Left renal cortex interstitium (tissue), 4 donors: ENCODE measurements at places on chromosomes 16 and 17.
A peak's percentile ranks its signal among the peaks of the same experiment; 100 is the strongest.

GRCh38 chr17:40074175-40074512 is 11.4 kb downstream of the THRA start:
- no peak for DNase-seq

GRCh38 chr16:11151885-11152629 is 103.9 kb downstream of the SOCS1 start:
- DNase-seq, result no peak

- no peak for DNase-seq
Observed at GRCh38 chr16:64858076-64858475, 263.8 kb downstream of the CDH11 start.

DNA sequence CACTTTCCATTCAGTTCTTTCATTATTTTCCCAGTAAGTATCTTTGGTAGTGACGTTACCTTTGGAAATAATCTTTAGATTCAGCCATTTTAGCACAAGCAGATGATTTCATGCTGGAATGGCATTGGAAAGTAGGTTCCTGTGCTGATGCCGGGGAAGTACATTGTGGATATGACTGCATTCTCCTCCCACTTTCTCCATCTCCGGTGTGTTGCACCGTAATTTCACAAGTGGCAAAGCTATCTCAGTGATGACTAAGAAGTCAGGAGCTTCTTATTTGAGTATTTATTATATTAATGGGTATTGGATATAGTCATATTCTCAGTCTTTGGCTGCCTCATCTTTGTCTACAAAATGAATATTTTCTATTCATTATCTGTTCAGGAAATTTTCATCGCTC is 69.8 kb downstream of the MRTFB start:
- DNase-seq, result no peak

DNA sequence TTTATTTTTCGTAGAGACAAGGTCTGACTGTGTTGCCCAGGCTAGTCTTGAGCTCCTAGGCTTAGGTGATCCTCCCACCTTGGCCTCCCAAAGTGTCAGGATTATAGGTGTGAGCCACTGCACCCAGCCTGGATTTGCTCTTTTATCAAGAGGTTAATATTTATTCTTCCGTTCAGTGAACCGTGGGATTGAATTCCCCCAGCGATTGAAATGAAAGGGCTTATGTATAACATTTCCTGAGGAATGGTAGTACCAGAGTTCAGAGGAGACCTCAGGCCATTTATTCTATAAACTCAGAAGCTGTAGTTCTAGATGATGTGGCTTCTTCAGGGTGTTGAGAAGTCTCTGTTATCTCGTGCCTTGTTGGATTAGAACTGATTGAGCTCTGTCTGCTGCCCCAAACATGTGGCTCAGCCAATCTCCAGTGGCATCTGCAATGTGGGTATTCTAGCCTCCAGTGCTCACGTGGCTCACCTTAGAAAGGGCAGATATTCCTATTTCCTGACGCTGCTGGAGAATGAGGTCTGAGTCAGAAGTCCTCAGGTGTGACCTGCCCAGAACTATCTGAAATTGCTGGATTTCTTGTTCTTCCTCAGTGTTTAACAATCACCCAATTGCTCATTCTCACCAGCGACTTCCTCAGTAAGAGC is 22.5 kb downstream of the HMOX2 start:
- no peak for DNase-seq

DNA sequence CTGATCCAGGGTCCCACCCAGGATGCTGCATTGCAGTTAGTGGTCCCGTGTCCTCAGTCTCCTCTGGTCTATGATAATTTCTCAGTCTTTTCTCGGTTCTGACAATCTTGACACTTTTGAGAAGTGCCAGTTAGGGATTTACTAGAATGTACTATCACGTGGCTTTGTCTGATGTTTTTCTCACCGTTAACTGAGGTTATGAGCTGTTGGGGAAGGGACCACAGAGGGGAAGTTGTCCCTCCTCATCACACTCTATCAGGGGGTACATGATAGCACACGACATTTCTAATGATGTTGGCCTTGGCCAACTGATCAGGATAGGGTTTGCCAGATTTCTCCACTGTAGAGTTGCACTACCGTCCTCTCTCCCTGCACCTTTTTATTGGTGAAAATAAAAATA is 250.9 kb upstream of the SDK2 start:
- no peak for DNase-seq

- no peak for DNase-seq
Observed at GRCh38 chr16:78639775-78640174, 540.3 kb downstream of the WWOX start.

DNA sequence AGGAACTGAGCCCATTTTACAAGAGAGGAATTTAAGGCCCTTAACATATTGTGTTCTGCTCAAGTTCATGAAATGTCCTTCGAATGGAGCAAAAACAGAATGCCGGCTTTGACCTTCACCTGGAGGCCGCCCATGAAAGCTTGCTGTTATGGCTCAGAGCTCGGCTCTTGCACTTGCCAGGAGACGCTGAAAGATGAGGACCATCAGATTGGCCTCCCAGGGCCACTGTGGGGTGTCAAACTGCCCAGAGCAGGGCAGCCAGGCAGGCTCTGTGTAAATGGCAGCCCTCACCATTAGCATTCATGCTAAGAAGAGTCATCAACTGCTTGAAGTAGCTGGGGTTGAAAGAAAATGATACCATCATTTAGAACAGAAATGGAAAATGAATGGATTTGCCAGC is 39.3 kb downstream of the IL21R start:
- no peak for DNase-seq

- no peak for DNase-seq
Observed at GRCh38 chr17:68329331-68329730, 38.0 kb downstream of the ARSG start.

GRCh38 chr16:29107299-29107698 is 122.4 kb downstream of the LAT start:
- no peak for DNase-seq

- DNase-seq, result peak; percentile 99
Observed at GRCh38 chr17:44344939-44345453, at the start of gene GRN. TSS of gene GRN (plus strand) at chr17:44345302. CDS start at chr17:44349165, 3,863 bp downstream.

DNA sequence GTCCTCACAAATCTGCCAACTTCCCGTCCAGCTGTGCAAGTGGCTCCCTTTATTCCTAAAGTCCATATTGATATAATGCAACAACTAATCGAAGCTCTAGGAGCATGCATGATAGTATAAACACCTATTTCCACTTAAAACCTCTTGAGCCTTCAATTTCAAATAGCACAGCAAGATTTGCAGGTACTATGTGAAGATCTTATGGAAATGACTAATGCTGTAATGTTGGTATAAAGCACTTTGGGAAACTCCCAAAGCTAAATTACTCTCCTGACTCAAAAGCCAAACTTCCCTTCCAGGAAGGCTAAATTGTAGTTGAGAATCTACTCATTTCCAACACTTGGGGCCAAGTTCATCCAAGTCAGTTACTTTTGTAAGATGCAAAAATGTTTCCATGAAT is 287.6 kb upstream of the CDH11 start:
- DNase-seq, result no peak

DNA sequence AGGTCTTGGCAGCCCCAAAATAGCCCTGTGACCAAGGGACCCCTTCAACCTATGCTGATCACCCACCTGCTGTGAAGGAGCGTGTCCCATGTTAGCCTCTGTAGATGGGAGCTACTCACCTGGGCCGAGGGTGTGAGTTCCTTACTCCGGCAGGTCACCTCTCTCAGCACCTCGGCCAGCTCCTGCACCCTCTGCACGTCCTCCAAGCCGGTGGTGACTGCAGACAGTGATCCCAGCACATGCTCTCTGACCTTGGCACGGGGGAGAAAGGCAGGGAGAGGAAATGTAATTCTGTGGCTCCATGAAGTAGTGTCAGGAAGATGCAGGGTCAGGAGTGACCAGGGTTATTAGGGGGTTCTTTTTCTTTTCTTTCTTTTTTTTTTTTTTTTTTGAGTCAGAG is 67.7 kb upstream of the BCO1 start:
- DNase-seq, result peak; percentile 12

GRCh38 chr16:58493756-58494431 is 6.0 kb upstream of the NDRG4 start:
- DNase-seq, result no peak

DNA sequence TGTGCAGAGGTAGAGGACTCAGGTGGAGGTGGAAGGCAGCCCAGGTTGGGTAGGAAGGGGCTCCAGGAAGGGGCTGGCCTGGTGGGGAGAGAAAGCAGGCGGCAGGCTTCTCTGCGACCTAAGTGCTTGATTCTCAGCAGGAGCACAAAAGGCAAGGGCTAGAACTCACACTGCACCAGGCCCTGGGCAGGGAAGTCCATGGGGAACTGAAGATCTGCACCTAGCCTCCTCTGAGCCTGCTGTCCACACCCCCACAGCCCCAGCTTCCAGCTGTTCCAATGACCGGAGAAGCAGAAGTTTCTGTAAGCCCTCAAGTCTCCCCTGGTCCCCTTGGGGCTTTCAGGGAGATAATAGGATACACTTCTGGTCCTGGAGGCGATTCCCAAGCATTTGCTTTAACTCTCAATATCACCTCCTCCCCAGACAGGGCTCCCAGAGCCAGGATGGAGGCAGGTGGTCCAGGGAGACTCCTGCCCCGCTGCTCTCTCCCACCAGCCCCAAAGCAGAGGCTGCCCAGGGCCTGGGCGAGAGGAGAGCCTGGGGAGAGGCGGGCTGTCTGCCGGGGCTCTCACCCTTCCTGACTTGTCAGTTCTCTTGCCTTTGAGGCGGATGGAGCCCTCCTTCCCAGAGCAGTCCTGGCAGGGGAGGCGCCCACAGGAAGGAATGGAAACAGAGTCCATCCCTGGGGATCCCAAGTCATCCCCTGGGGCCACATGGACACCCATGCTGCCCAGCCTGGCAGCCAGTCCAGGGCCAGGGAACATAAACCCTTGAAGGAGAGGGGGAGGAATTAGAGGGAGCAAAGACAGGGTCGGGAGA is 126.0 kb downstream of the RBFOX3 start:
- no peak for DNase-seq

DNA sequence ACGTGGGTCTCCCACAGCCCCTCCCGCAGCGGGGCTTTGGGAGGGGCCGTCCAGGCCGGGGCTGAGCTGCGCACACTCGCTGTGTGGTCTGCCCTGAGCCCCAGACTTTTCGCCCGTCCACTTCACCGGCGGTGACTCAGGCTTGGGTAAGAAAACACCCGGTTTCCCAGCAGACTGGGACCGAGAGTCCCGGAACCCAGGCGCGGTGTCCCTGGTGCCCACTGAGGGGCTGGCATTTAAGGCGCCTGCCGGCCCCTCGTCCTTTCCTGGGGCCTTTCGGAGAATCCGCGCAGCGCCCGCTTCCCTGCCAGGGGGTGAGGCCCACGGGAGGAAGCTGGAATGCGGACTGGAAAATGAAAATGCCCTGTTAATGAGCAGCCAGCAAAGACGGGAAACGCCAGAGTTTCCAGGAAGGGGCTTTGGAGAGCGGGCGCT is 100.3 kb downstream of the C16orf95 start:
- no peak for DNase-seq

DNA sequence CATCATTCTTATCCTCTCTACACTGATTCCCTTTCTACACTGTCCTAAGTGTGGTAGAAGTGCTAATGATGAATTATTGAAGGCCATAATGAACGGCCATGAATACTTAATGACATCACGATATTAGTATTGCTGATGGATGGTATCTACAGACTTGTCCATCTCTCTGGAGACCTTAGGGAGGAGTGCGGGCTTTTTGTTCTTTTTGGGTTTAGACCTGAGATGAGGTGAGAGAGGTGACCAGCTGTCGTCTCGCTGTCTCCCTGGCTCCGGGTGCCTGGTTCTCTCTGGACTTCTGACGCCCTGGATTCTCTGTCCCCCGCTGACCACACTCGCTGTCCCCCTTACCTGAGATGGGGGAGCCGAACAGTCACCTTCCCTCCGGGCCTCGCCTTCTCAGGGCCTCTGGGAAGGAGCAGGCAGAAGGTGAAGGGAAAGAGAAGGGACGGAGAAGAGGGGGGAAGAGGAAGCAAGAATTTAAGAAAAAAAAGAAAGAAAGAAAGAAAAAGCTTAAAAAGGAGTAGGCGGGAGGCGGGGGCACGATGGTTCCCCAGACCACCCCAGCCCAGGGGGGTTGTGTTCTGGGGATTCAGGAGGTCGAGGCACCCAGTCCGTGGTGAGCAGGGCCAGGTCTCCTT is 17.1 kb downstream of the SGCA start:
- DNase-seq, result no peak

DNA sequence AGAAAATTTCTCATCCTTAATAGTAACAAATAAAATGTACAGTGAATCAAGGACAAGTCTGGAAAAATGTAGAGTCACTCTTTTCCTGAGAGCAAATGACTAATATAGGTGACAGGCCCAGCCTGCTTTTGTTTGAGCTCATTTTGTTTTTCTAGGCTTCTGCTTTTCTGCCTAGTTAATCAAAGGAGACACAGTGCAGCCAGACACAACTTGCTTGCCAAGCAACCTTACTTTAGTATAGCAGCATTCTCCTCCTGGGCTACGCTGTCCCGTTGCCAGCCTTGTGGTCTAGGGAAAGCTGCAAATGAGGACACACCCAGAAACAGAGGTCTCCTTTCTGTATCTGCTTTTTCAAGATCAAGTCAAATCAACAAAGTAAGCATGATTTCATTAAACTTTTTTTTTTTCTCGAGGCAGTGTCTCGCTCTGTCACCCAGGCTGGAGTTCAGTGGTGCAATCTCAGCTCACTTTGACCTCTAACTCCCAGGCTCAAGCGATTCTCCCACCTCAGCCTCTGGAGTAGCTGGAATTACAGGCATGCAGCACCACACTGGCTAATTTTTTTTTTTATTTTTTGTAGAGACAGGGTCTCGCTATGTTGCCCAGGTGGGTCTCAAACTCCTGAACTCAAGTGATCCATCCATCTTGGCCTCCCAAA is 17.2 kb downstream of the GINS3 start:
- DNase-seq, result no peak

GRCh38 chr17:50267074-50267841 is 7.0 kb upstream of the TMEM92 start:
- DNase-seq, result no peak

DNA sequence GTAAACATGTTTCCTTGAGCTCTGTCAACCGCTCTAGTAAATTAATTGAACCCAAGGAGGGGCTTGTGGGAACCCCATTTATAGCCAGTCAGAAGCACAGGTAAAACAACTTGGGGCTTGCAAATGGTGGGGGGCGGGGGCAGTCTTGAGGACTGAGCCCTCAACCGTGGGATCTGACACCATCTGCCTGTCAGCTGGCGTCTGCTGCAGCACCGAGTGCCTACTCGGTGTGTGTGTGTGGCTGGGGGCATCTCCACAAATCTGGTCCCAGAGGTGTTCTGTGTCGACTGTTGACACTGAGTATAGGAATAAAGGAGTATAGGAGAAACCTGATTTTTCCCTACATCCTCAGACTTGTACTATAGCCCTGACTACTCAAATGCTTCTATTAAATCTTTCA is 20.6 kb downstream of the CREBBP start:
- no peak for DNase-seq

- DNase-seq, result no peak
Observed at GRCh38 chr17:57121308-57122042, 36.4 kb downstream of the AKAP1 start.

- no peak for DNase-seq
Observed at GRCh38 chr16:24257958-24258357, 1.8 kb downstream of the CACNG3 start.

- DNase-seq, result no peak
Observed at GRCh38 chr17:81553616-81554181, 1.5 kb upstream of the FAAP100 start.

GRCh38 chr16:680967-681745 is 946 bp downstream of the STUB1 start:
- DNase-seq, result no peak
